CD4-positive, alpha-beta T cell treated with Interleukin-10 for 1 hour (primary cell): ENCODE measurements at places on chromosomes 7 and 10.

DNA sequence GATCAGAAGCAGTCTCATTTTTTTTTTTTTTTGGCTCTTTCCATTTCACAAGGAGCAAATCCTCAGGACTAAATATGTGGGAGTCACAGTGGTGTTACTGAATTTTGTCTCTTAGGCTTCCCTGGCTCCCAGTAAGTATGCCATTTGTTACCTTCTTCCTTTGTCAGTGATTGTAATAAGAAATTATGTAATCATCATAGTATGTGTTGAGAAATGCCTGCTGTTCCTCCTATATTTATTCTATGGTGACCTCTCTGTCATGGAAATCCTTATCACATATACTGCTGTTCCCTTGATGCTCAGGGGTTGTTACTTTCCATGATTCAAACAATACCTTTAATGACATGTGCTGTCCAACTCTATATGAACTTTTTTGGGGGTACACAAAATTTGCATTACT, 4.8 kb upstream of the OR9A4 start:
- DNase-seq, result no peak

GRCh38 chr10:128568041-128568440, 441.8 kb upstream of the MKI67 start:
- no peak for DNase-seq

DNA sequence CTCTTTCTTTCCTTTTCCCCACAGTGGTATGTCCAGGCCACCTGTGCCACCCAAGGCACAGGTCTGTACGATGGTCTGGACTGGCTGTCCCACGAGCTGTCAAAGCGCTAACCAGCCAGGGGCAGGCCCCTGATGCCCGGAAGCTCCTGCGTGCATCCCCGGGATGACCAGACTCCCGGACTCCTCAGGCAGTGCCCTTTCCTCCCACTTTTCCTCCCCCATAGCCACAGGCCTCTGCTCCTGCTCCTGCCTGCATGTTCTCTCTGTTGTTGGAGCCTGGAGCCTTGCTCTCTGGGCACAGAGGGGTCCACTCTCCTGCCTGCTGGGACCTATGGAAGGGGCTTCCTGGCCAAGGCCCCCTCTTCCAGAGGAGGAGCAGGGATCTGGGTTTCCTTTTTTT, 2.3 kb upstream of the FSCN3 start:
- DNase-seq, result no peak

DNA sequence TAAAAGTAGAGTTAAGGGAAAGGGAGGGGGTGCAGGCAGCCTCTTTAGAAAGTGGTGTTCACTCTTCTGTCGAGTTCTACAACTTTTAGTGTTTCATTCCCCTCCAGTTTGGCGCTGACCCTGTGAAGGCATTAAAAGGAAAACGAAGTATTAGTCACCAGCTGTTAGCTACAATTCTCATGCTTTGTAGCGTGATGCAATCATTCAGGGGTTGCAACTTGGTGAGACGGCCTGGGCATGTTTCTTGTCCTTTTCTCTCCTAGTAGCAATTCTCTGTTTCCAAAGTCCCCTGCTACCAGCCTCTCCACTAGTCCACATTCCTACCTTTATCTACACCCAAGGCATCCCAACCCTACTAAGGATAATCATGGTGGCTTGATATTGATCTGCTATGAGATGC, 33.7 kb upstream of the DGKI start:
- DNase-seq, result no peak

DNA sequence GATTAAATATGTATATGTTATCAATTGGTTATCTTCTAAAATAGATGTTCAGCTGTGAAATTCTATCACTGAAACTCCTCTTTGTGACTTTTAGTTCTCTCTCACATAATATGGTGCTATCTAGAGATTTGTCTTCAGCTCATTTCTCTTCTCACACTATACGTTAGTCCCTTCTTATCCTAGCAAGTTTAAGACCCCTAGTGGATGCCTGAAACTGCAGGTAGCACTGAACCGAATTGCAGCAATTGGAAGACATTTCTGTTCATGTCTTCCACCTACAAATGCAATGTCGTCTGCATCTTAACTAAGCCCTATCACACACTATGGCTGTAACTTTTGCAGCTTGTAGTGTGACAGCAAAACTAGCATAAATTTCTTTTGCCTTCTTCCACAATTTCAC, 442.7 kb upstream of the POM121L12 start:
- DNase-seq, result no peak

DNA sequence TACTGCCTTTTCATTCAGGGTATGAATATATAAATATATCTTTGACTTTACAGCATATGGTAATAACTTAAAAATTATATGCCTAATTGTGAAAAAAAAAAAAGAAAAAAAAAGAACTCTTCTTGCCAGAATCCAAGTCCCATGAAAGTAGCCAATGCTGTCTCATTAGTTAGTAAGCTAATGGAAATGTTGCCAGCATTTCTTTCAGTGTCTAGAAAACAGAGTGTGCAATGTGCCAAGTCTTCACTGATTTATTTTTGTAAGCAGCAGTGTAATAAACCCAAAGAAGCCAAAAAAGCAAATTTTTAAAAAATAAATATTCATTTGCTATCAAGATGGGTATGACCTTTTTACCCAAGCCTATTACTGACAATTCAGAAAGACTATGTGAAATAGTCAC, 31.1 kb upstream of the LRRN3 start:
- DNase-seq, result no peak

- DNase-seq, result no peak
Observed at GRCh38 chr10:1384026-1384425, 327.8 kb downstream of the WDR37 start.

DNA sequence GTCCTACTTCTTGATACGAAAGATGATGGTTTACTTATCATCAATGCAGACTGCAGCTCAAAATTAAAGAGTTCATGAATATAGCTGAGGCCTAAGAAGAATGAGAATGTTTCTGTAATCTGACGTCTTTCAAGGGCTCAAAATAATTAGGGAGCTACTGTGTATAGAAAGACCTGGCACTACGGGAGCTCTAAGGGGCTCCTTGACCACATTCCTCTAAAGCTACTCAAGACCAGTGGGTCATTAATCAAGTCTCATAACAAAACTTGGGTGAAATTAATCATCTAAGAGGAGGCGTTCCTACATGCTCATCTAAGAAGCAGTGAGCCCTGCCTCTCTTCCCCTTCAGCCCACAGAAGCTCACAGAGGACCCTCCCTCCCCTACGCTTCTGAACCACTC, 863.8 kb upstream of the AUTS2 start:
- DNase-seq, result no peak

GRCh38 chr7:155798673-155799439, 13.4 kb downstream of the SHH start:
- no peak for DNase-seq

DNA sequence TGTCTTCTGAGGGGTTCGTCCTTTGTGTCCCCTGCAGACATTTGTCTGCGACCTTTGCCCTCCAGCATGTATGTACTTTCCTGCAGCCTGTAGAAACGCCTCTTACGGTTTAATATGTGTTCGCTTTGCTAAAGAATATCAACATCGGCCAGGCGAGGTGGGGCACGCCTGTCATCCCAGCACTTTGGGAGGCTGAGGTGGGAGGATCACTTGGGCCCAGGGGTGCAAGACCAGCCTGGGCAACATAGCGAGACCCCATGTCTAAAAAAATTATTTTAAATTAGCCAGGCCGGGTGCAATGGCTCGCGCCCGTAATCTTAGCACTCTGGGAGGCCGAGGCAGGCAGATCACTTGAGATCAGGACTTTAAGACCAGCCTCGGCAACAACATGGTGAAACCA, 15.5 kb downstream of the ALKBH4 start:
- no peak for DNase-seq

DNA sequence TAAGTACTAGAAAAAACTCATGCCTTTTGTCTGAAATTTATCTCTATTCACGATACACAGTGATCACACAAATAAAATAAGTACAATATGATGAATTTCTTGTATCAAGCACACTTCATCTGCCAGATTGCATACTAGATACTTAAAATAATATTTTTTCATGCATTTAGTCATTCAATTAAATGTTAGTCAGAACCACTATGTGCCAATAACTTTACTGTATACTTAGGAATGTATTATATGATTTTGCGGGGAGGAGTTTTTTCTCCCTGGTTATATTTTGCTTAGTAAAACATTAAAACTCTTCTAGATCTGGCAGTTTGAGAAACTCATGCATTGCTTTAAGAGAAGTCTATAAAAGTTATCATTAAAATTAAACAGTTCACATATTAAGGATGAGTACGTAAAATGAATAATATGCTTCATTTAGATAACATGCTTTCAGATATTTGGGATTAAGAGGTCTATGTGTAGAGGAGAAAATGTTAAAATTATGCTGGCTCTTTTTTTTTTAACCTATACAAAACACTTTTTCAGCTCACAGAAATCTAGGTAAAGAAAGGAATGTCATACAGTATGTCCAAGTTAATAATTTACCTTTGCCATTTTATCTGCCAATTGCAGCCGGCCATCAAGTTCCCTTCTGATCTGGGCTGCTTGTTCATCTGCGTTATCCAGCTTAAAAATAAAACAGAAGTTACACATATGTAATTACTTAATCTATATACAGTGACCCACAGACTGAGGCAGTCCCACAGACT, 70.1 kb downstream of the RNF133 start:
- DNase-seq, result no peak

DNA sequence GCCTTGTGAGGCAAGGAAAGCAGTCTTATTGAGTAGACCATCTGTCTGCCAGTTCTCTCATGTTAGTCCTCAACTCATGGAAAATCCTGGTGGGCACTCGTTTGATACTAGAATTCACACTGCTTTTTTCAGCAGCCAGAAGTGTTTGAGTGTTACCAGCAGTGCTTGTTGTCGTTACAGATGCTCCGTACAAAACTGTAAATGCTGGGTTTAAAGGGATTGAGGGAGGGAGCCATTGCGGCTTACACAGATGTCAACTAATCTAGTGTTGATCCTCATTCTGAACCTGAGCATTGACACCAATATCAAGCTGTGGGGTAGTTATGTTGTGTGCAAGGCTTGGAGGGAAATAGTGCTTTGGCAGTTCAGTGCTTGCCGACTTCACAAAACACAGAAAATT, 348.6 kb downstream of the AUTS2 start:
- no peak for DNase-seq

GRCh38 chr7:94890216-94890615, 17.2 kb upstream of the PPP1R9A start:
- DNase-seq, result no peak

GRCh38 chr10:93280699-93281366, 201.3 kb downstream of the MYOF start:
- DNase-seq, result no peak
